Body of pancreas (tissue), 4 donors: ENCODE measurements at places on chromosomes 6 and 20.

DNA sequence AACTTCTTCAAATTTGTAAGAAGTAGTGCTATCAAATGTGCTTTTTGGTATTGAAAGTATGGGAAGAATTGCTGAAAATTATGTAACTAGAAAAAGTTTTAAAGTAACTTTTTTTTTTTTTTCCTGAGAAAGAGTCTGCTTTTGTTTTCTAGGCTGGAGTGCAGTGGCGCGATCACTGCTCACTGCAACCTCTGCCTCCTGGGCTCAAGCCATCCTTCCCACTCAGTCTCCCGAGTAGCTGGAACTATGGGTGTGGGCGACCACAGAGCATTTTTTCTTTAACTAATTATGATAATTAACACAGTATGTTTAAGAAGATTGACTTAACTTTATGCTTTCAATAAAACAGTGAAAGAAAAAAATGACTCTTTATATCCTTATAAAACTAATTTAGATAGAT, 38.4 kb downstream of the BMP5 start:
- DNase-seq: no peak

GRCh38 chr20:39670988-39671387, 708.8 kb downstream of the DHX35 start:
- no peak for DNase-seq

- DNase-seq: no peak
Measured at GRCh38 chr6:143549221-143549948, 37.9 kb upstream of the FUCA2 start.

GRCh38 chr6:165663736-165664558, 906 bp upstream of the PDE10A start:
- DNase-seq: no peak
